HCEC 1CT (cell line): ENCODE measurements at places on chromosomes 6 and 20.

DNA sequence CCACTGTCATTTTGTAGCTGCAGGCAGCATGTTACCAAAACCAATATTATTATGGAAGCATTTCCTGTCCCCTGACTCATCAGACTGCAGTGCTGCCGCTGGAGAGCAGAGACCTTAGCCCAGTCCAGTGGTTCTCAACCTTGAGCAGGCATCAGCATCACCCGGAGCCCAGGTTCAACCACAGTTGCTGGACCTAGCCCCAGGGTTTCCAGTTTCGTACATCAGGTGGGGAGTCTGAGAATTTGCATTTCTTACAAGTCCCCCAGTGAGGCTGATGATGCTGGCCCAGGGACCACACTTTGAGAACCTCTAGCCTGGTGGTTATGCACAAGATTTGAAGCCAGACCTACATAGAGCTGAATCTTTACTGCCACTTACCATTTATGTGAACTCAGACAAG, 47.3 kb downstream of the LY86 start:
- DNase-seq: no peak

DNA sequence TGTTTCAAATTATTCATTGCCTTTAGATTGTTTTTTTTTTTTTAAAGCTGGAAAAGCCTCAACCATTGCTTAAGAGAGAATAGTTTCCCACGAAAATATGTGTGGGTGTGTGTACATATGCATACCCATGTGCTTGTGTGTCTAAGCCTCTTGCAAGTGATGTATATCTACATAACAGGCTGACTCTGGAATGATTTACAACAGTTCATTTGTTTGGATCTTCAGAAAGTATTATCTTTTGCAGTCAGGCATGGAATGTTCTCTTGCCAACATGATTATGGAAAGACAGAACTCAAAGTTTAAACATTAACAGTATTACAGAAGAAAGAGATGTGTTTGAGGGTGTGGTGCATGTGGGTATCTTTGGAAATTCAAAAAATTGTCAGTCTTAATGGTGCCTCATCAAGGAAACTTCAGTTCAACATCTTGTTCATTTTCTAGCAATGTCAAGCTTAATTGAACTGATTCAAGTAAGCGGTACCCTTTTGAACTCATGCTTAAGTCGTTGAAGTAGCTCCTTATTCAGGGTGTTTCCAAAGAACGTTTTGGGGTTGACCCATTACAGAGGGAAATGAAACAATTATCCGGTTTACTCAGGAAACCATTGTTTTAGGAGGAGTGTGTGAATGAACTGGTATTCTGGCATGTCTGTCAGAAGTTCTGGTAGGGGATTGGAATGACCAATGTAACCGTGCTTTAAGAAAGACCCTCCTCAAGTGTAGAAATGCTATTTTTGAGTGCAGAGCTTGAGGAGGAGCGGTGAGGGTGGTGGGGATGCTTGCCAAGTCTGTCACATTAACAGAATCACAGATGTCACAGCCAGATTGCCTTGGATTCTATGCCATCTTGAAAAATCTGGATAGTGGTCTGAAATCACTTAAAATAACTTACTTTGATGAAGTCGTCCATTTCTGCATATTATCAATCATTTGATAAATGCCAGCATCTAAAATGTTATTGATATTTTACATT, 60.3 kb downstream of the ADGRG6 start:
- DNase-seq: peak; percentile 83

DNA sequence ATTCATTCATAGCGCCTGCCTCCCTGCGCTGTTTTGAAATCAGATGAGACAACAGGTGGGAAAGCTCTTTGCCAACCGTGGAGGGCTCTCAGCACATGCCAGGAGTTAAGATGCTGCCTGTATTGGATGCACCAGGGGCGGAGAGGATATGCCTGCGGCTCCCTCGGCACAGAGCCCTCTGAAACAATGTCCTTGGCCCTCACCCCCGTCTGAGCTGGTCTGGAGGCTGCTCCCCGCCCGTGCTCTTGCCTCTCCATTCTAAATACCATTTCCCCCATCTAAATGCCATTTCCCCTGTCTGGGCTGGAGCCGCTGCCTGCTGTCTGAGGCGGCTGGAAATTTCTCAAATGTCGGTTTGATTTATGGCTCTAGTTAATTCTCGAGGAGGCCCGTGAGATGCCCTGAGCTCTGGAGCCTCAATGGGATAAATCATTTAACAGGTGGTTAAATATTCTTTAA, 50.8 kb upstream of the MLN start:
- no peak for DNase-seq

DNA sequence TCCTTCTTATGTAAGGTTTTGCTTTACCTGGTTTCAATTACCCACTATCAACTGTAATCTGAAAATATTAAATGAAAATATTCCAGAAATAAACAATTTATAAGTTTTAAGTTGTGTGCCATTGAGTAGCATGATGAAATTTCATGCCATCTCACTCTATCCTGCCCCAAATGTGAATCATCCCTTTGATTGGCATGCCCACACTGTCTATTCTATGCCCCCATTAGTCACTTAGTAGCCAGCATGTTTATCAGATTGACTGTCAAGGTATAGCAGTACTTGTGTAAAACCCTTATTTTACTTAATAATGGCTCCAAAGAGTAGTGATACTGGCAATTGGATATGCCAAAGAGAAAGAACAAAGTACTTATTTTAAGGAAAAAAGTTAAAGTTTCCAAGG, 403.8 kb downstream of the ADGRB3 start:
- no peak for DNase-seq
